ENCODE measurements at places on chromosomes 3 and 15.

- DNase-seq = no peak
Observed at GRCh38 chr15:99719096-99719541, 14.1 kb downstream of the LYSMD4 start.

DNA sequence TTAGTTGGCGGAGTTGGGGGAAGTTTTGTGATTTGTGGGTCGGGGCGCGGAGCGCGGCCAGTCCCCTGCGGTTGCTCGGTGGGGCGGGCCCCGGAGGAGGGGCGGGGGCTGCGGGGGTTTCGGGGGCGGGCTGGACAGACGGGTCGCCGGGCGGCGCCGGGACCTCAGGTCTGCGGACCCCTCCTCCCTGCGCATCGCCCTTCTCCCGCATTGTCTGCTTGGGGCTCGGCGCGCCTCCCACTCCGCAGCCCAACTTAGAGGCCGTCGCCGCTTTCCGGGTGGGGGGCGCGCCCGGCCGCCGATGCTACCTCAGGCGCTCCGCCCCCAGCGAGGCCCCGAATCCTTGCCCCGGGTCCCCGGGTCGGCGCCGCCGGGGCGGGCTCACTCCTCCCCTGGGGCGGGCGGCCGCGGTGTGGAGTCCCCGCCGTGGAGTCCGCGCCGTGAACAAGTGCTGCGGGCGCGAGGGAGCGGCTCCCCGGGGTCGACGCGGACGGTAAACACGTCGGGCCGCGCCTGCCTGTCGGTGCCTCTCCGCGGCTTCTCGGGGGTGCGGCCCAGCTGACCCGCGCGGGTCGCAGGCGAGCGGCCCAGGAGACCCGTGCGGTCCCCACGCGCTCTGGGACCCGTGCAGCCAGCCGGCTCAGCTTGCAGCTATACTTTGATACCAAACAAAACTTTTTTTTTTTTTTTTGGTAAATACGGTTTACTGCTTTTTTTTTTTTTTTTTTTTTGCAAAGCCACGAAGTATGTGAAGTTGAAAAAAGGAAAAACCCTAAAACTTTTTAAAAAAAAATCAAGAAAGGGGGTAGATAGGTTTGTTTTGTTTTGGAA, 624 bp downstream of the AKAP13 start:
- peak; percentile 35 for DNase-seq

- peak; percentile 41 for DNase-seq
Observed at GRCh38 chr15:58066042-58066867, 744 bp upstream of the ALDH1A2 start.

DNA sequence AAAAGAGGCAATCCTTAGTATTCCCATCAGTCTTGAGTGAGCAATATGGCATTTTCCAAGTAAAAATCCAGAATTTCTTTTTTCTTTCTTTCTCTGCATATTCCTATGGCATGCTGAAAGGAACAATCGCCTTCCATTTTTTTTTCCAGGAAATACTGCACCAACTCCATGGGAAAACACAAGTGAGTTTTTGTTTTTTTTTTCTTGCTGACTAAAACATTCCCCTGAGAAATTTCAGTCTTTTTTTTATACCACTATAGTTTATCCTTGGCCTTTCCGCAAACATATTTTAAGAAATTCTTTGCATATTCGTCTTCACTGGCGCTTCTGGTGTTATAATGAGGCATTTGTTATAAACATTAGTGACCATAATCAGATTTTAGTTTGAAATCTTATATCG, 429.6 kb upstream of the MDFIC2 start:
- no peak for DNase-seq

DNA sequence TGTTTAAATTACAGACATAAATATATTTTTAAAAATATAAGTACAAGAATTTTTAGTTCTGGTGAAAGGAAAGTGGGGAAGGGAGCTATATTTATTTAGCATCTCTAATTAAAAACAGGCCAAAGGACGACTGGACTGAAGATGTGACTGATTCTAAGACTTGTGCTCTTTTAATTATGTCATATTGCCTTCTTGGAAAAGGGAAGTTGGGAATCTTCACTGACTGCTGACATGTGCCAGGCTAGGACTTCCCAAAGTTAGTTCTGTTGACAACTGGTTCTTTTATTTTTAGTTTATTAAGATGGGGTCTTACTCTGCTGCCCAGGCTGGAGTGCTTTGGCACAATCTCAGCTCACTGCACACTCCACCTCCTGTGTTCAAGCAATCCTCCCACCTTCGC, 13.5 kb downstream of the CNOT10 start:
- DNase-seq = peak; percentile 78

DNA sequence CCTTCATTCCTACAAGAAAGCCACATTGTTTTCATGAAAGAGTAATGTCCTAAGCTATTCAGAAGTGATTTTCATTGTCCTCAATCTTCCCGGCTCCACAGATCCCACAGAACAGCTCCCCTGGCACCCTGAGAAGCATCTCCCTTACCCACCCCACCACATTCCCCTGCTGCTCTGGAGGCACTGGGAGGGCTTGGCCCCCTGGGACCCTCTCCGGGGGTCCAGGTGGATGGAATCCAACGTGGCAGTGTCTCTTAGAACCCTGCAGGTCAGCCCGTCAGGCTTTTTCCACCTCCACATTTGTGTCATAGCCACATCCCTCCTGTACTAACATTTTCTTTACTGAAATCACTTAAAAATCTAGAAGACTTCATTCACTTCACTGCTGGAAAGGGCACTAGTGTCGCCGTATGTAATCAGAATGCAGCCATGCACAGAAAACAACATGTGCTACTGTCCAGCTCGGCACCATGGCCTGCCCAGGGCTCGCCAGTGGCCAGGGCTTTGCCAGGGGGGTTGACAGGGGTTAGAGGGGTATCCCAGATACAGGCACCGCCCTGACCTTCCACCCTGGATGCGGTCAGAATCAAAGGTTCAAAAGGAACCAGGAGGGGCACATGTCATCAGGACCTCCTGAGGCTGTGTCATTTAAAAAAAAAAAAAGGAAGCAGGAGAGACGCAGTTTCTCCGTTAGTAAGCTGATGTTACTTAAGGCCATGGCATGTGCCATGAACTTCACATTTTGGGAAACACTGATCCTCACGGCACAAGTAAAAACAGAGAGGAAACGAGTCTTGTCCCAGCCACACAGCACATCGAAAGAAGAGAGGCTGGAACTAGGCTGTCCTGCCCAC, 106.3 kb downstream of the LSM3 start:
- peak; percentile 82 for DNase-seq

- DNase-seq = peak; percentile 2
Observed at GRCh38 chr15:67783303-67783702, 42.0 kb upstream of the SKOR1 start.

- DNase-seq = no peak
Observed at GRCh38 chr15:99431661-99432091, 134.1 kb upstream of the MEF2A start.

- DNase-seq = no peak
Observed at GRCh38 chr3:135499426-135499825, 466.1 kb upstream of the PPP2R3A start.

DNA sequence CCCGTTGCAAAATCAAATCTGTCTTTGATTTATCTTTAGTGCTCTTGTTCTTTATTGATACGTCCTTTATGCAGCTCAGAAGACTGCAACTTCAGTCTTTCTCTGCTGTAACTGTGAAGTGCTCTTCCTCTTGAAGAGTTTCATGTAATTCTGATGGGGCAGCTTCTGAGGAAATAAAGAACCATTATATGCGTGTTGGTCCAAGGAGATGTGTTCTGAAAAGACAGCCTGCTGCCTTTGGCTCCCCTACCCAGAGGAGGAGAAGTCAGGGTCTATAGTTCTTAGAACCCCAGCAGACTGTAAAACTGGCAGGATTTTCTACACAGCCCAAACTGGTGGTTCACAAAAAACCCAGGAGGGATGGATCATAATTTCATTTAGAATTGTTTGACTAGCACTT, 22.4 kb upstream of the ABHD10 start:
- DNase-seq = no peak
